Right ventricle myocardium inferior (tissue), 1 donor: ENCODE measurements at places on chromosomes 1 and 21. TPM values are rescaled to one million over a fixed set of nuclear protein-coding genes. Genes with fewer than 3 reads are reported as not detected.

The ATP1A4 gene
- not detected for total RNA-seq

The SMCP gene
- total RNA-seq: not detected

The EPHA2 gene
- 7.3 TPM for total RNA-seq

The MAP1LC3C gene
- 0.19 TPM for total RNA-seq

The MTMR11 gene
- total RNA-seq: 3.5 TPM

DNA sequence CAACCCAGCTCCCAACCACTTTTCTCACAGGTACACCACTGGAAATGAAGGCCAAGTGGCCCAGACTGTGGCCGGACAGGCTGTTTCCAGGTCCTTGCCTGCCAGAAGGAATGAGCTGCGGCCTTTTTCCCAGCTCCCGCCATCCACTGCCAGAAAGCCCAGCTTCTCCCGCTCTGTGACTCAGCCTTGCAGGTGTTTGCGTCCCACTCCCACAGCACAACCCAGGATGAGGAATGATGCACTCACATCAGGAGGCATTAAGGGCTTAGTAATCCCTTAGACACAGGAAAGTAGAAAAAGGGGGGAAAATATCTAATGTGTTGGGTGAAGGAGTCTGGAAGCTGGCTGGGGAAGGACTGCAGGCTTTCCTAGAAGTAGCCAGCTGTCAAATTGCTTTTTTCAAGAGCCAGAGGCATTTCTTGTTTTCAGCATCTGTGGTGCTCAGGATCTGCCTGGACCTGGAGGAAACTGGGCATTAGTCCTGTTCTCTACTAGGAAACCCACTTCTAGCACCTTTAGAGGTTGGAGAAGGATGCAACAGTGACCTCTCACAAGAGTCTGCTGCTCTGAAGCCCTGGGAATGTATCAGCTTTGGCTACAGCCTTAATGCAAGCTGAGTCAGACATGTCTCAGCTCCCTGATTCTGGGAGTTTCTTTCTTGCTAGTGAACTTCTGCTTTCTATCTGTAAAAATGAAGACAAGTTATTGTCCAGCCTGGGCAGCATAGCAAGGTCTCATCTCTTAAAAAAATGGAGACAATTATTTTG, 13.2 kb upstream of the MAP1LC3C start:
- no peak for DNase-seq

GRCh38 chr1:192747943-192748342, 60.9 kb upstream of the RGS2 start:
- no peak for DNase-seq

The GABRD gene
- 0.49 TPM for total RNA-seq

GRCh38 chr1:45170151-45170742, 36.2 kb downstream of the ZSWIM5 start:
- DNase-seq: no peak

DNA sequence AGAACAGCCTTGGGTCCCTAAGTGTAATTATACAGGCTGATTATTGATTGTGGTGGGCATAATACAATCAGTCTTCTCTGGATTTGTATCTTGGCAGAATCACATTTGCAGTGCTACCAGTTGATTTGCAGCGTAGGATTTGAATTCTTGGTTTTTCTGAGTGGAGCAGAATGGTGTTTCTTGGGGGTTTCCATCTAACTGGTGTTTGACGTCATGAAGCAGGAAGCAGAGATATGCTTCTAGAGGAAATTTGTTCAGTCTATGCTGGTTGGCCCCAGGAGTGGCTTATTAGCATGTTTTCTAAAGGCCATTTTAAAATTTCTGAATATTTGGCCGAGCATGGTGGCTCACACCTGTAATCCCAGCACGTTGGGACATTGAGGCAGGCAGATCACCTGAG, 3.4 kb downstream of the CTTNBP2NL start:
- DNase-seq: no peak
